EH (cell line): ENCODE measurements at places on chromosomes 7 and 10.

- DNase-seq, result peak; percentile 78
Measured at GRCh38 chr7:78225534-78225933, 427.0 kb downstream of the PHTF2 start.

- peak; percentile 25 for DNase-seq
Measured at GRCh38 chr7:158847451-158847866, 8.9 kb upstream of the DYNC2I1 start.

GRCh38 chr7:82241356-82241755, 202.2 kb downstream of the CACNA2D1 start:
- no peak for DNase-seq

DNA sequence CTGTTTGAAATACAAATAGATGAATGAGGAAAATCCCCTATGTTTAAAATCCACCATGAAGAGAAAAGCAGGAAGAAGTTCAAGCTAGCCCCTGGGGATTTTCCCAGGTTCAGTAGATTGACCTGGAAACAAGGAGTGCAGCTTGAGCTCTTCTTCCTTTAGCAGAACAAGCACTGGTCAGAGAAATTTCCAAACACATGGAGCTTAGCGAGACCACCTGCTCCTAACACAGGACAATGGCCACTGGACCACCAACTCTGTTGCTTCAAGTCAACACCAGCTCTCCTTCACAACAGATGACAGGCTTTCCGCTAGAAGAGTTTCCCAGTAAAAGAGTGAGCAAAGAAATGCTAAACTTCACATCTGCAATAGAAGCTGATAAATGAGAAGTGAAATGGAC, 9.4 kb upstream of the FBXW4 start:
- DNase-seq, result no peak

- DNase-seq, result peak; percentile 26
Measured at GRCh38 chr7:78769481-78770101, 683.9 kb downstream of the MAGI2 start.

DNA sequence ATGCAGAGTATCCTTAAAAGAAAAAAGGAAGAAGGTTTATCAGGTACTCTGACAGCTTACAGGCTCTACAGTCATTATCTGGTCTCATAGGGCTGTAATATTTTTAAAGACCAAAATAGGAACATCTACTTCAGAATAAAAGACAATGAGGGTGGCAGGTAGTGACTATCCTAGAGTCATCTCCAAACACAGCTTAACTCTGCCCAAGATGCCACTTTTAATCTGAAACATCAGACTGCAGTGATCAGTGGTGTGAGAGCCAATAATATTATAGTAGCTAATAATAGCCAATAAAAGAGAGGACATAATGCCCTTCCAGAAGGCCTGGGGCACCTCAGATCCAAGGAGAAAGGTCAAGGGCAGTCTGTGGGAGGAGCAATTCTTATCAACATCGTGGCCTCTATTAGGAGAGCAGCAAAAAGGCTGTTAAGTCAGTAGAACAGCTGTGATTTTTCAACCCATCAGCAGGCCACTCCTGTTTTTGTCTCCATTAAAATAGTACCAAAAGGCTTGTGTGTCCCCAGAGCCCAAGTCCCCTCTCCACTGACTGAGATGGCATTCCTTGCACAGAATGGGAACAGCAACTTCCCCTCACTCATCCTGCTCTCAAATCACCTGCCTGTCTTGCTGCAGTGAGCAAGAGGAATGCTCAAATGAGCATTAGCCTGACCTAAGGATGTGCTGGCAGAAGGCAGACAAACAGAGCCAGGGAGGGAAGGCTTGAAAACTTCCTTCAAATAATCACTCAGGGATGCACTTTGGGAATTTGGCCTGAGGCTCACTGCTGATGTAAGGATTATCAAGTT, 20.7 kb upstream of the SPOCK2 start:
- peak; percentile 19 for DNase-seq

- DNase-seq, result no peak
Measured at GRCh38 chr7:83517035-83517700, 131.8 kb downstream of the SEMA3E start.
